Nephron progenitor cell (in vitro differentiated cells): ENCODE measurements at places on chromosomes 12 and 14.

- no peak for DNase-seq
Observed at GRCh38 chr12:59695379-59695778, 99.5 kb downstream of the SLC16A7 start.

GRCh38 chr14:69537900-69538299, 36.8 kb downstream of the CCDC177 start:
- no peak for DNase-seq

DNA sequence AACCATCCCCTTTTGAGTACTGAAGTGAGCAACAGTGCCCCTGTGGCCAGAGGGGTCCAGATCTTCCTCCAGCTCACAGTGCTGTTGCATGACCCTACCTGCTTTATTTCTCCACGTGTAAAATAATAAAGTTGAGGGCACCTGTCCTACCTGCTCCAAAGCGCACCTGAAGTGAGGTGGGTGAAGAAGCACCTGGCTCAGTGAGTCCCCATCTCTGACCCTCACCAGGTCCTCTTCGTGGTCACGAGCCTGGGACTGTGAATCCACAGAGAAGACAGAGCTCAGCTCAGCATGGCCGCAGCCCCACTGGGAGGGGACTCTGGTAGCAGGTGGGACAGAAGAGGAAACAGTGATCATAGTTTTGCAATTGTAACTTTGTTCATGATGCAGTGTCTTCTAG, 976.7 kb upstream of the TMEM132C start:
- no peak for DNase-seq

GRCh38 chr12:53988541-53989226, 3.7 kb downstream of the HOXC10 start:
- no peak for DNase-seq

- DNase-seq, result peak; percentile 60
Observed at GRCh38 chr12:5432011-5432400, at the start of gene NTF3. NTF3 (plus strand) TSS chr12:5432108; CDS start chr12:5432325, 217 bp downstream.
